ENCODE measurements at places on chromosomes 1 and 21. TPM values are rescaled to one million over a fixed set of nuclear protein-coding genes. Genes with fewer than 3 reads are reported as not detected.
A peak's percentile ranks its signal among the peaks of the same experiment; 100 is the strongest.

Gene CCDC185
- not detected for total RNA-seq

Gene AGMAT
- total RNA-seq = 2.0 TPM

Gene GIPC2
- 3.1 TPM for total RNA-seq

GRCh38 chr1:237103021-237103420 lies 61.0 kb downstream of the RYR2 start:
- no peak for DNase-seq

DNA sequence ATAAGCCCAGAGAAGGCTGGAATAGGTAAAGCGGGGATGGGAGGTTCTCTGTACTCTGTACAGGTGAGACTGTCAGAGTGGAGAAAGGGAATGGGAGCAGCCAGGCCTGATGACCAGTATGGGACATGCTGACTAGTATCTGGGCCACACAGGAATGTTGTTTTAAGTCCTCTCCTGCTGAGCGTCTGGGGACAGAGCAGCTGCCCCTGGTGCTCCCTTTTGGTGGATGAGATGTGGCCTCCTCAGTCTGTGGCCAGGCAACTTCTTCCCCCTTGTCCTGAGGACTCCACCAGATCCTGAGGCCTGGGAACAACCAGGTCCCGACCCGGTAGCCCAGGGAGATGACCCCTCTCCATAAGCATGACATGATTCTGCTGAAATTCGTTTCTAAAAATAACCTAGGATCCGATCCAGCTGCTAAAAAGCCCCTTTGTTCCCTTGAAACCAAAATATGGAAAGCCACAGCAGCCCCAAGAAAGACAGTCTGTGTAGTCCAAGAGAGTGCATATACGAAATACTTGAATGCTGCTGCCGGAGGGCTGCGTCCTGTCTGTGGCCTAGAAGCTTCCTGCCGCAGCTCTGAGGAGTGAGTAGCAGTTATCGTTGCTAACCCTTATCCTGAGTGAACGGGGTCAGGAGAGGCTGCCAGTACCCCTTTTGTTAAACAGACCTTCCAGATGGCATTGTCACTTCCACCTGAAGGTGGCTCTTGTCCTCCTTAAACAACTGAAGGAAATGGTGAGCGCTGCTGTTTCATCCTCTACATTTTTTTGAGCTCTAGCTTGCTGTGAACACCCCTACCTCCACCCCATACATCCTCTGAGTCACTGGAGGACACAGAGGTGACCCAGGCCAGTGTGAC lies 47.1 kb downstream of the ATP2B4 start:
- DNase-seq = peak; percentile 62

DNA sequence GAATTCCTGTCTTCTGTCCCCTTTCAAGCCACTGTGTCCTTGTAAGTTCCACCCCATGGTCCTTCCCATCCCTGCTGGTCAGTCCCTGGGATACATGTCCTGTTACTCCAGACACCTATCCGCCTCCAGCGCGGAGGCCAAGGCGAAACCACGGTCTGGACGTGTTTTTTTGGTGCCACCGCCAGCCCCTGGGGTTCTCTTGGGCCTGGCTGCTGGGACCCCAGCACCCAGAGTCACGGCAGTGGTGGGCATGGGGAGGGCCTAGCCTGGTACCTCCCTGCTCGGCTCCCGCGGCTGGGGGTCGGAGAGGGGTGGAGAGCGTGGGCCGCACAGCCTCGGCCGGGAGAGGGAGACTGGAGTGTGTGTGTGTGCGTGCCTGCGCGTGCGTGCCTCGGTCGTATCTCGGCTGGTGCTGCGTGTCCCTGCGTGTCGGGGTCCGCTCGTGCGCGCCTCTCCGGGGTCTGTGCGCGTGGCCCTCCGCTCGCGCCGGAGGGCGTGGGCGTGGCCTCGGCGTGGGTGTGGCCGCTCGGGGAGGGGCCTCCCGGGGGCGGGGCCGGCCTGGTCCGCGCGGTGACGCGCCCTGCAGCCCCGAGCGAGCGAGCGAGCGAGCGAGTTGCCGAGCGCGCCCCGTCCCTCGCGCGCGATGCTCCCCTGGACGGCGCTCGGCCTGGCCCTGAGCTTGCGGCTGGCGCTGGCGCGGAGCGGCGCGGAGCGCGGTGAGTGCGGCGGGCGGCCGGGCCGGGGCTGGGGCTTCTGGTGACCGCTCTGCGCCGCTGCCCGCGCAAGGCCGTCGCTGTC lies at the start of gene VWA1:
Gene VWA1, plus strand, starts transcription at position 585 of the 798 bp plus-strand sequence. Its CDS starts 59 bp downstream, at position 644.
- peak; percentile 81 for DNase-seq

- no peak for DNase-seq
Observed at GRCh38 chr1:10569531-10569930, 94.8 kb downstream of the PEX14 start.

DNA sequence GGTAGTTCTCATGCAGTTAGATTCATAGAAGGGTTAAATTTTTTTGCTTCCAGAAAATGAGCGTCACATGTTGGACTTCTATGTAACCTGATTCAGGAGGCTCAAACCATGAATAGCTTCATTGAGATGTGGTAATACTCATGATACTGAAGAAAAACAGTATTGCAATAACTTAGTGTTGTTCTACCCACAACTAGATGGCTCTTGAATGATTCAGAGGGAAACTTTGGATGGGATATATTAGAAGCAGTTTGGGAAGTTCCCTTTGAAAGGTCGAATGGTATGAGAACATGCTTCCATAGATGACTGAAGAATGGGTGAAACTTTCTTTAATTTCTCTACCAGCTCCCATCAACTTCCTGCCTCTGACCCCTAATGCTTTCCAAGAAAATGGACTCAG lies 211.7 kb upstream of the PTGFR start:
- DNase-seq = no peak

Gene SLC5A3
- total RNA-seq = 17.4 TPM

Gene SLC45A1
- total RNA-seq = 3.3 TPM

DNA sequence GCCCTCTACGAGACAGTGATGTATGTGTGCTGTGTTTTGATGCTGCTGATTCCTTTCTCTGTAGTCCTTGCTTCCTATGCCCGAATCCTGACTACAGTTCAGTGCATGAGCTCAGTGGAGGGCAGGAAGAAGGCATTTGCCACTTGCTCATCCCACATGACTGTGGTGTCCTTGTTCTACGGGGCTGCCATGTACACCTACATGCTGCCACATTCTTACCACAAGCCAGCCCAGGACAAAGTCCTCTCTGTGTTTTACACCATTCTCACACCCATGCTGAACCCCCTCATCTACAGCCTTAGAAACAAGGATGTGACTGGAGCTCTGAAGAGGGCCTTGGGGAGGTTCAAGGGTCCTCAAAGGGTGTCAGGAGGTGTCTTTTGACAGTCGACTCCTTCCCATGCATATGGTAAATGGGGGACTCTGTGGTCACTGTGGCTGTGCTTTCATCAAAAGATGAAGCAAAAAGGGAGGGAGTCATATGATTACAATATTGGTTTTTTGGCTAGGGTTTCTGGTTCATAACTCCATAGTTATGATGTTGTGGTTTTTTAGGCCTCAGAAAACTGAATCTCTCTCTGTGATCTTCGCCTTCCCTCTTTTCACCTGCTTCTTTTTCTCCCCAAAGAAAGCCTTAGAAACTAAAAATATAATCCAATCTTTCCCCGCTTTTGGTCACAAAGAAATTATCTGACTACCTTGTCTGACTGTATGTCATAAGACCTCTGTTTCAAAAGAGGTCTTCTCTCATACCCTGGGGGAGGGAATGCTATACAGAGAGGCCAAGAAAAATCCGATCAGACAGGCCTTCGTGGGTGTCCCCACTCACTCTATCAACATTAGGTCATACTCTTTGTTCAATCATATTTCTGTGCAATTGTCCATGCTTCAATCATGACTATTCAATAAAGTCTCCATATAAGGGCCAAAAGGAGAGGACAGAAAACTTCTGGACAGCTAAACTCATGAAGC lies 4.2 kb downstream of the OR2T1 start:
- no peak for DNase-seq

DNA sequence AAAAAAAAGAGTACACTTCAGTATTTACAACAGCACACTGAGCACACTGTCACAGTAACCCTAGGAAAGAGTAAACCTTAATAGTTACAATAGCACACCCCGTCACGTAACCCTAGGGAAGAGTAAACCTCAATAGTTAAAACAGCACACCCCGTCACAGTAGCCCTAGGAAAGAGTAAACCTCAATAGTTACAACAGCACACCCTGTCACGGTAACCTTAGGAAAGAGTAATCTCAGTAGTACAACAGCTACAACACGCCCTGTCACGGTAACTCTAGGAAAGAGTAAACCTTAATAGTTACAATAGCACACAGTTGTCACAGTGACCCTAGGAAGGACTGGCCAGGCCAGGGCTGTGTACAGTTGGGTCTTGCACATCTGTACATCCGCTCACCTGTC lies 3.0 kb downstream of the CDK11A start:
- no peak for DNase-seq

Gene FAM72A
- not detected for total RNA-seq
